Activated CD4-positive, alpha-beta memory T cell treated with anti-CD3 and anti-CD28 coated beads for 36 hours (primary cell): ENCODE measurements at places on chromosomes 5 and 9.

GRCh38 chr9:112121633-112122032 lies 53.5 kb downstream of the SUSD1 start:
- DNase-seq = no peak

DNA sequence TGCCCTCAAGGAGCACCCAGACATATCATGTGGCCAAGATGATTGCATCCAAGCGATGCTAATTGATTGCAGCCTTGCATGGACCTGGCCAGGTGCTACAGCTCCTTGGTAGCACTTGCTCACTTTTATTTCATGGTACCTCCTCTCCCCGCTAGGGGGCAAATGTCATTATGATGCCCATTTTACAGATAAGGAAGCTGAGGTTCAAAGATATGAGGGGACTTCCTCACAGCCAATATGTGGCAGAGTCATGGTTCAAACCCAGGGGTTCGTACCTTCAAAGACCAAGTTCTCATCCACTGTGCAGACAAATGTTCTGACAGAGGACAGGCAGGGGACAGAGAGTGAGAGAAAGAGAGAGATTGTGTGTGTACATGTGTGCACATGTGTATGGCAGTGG lies 21.9 kb upstream of the KCNMB1 start:
- no peak for DNase-seq

- DNase-seq = peak; percentile 72
These were observed 60.8 kb downstream of the SEMA4D start for GRCh38 chr9:89436963-89437625.

GRCh38 chr5:32677023-32677422 lies 34.1 kb upstream of the NPR3 start:
- DNase-seq = no peak

- DNase-seq = no peak
These were observed 220.5 kb upstream of the ADRA1B start for GRCh38 chr5:159695741-159696294.

- no peak for DNase-seq
These were observed 30.6 kb upstream of the RAB14 start for GRCh38 chr9:121232251-121232650.

DNA sequence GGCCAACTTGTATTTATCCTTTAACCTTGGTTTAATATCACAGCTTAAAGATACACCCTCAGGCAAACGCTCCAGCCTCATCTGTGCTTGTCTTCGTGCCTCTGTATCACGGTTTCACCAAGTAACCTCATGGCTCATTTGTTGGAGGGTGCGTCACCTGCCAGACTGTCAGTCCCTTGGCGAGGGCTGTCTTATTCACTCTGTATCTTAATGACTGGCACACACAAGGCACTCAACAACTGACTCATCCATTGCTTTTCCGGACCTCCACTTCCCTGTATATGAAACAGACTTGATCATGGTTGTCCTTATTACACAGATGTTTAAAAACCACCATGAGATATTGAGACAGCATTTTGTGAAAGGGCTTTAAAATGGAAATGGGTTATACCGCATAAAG lies 28.0 kb downstream of the LCP2 start:
- DNase-seq = peak; percentile 85

GRCh38 chr5:112366987-112367386 lies 52.1 kb downstream of the EPB41L4A start:
- no peak for DNase-seq

- DNase-seq = no peak
These were observed 102.2 kb upstream of the SPRY4 start for GRCh38 chr5:142427015-142427364.

DNA sequence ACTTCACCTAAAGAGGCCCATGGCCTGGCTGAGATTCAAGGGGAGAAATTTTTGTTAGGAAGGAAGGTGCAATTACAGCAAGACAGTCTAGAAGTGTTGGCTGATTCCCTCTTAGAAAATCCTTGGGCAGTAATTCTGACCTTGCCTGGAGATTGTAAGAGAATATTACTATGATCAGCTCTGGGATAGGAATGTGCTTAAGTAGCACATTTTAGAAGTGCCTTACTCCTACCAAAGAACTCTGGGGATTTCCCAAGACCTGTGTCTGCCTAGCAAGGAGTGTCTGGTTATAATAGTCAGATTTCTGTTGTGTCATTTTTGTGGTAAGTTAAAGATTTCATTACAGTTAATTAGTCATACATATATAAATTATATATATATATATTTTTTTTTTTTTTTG lies 52.3 kb downstream of the NLN start:
- DNase-seq = no peak

GRCh38 chr9:25994605-25995004 lies 316.4 kb upstream of the TUSC1 start:
- DNase-seq = no peak

DNA sequence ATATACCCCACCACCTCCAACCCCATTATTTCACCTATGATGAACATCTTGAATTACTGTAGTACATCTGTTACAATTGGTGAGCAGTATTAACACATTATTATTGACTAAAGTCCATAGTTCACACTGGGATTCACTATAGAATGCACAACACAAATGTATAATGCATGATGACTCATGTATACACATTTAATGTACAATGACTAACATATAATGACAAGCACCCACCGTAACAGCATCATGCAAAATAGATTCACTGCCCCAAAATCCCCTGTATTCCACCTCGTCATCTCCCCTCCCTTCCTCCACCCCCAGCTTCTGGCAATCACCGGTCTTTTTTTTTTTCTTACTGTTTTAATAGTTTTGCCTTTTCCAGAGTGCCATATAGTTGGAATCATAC lies 47.1 kb upstream of the NEK6 start:
- DNase-seq = peak; percentile 77

DNA sequence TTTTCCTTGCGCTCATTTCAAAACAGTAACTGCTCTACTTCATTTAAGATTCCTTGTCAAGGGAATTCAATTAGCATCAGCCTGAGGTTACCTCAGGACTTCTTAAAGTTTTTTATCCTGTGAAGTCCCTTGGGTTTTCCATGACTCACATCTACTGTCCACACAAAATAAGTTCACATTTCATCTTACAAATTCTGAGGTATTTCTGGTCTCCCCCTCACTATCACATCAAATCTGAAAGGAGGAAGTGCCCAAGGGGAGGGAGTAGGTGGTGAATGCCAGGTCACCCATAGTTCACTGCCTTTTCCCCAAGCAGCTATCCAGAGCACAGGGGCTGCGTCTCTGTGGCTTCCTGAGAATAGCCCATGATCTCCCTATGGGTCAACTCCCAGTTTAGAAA lies 227.1 kb upstream of the NREP start:
- DNase-seq = no peak

DNA sequence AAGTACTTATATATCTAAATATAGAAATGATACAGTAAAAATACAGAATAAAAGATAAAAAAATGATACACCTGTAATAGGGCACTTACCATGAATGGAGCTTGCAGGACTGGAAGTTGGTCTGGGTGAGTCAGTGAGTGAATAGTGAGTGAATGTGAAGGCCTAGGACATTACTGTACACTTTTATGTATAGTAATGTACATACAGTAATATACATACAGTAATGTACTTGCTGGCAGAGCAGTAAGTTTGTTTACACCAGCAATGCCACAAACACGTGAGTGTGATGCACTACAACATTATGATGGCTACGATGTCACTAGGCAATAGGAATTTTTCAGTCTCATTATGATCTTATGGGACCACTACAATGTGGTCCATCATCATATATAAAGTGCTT lies 34.2 kb downstream of the SUSD1 start:
- no peak for DNase-seq

DNA sequence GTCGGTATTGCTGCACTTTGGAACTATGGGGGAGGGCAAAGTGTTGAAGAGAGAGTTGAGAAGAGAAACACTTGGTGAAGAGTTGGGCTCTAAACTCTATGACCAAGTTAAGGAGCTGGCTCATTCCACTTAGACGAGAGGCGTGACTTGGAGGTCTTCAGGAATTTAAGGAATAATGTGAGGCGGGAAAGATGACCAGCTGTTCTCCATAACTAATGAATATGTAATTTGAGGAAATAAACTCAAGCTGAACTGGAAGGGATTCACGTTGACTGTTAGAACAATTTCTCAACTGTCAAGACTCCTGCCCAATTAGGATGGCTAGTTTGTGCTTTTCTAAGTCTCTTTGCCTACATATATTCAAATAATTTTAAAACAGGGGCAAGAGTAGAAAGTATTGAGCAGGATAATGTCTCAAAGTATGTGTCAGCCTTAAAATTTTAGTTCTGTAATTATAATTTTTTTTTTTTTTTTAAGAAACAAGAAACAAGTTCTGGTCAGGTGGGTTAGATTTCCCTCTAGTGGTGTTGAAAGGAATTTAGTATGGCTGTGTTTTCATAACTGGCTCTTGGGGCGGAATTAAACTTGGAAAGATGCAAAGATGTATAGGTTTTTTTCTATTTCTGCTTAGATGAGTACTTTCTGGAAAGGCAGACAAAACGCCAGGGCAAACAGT lies 33.4 kb downstream of the TMEM252 start:
- DNase-seq = no peak

DNA sequence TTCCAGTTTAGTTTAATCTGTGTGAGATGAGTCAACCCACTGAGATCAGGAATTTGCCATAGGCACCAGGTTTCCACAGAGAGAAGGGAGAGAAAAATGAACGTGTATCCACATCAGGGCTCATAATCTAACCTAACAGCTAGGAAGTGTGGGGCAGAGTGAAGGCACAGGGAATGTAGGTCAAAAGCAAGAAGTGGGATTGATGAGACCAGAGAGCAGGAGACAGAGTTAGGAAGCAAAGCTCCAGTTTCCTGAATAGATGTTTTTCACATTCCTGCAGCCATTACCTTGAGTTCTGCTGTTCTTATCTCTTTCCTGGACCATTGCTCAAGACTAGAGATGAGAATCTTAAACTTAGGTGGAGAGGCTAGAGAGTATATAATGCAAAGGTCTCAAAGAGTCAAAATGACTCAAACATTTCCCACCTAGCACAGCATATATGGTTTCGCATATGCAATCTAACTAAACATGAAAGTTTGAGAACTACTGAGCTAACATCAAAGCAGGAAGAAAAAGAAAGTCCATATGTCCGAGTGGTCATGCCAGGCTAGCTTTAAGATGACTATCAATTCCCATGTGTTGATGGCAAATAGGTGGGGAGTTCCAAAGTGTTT lies 41.1 kb upstream of the GNAQ start:
- DNase-seq = no peak

DNA sequence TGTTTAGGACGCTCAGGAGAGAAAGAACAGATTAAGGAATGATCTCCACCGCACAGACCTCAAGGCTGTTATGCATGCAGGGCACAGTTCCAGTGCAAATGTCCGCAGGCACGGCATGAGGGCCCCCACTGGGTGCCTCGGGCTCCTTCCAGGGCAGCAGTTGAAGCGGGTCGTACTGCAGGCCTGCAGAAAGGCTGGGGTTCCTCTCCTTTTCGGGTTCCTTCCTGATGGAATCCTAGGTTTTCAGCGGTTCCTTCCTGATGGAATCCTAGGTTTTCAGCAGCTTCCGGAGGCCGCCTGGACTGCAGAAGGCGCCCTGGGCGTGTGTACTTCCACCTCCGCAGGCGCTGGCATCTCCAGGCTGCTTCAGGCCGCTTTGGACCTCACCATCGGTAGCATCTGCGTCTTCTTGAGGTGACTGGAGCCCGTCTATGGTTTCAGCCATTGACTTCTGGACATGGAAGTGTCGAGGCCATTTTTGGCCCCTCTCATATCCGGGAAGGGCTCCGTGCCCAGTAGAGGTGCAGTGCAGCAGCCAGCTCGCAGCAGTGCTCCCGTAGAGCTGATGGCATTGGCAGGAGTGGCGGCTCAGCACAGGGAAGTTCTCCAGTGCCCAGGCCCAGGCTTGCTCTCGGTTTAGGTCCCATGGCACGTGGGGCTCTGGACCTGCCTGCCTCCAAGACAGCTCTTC lies 5.6 kb upstream of the MGAT4B start:
- DNase-seq = no peak

DNA sequence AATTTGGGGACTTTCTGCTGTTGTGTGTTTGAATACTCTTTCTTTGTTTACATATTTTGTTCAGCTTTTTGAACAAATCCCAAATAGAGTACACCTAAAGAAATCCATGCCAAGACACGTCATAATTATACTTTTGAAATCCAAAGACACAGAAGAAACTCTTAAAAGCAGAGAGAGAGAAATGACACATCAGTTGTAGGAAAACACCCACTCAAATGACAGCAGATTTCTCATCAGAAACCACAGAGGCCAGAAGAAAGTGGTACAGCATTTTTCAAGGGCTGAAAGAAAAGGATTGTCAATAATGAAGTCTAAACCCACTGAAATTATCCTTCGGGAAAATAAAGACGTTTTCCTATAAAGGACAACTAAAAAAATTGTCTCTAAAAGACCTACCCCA lies 378.6 kb downstream of the GADD45G start:
- no peak for DNase-seq

- DNase-seq = no peak
These were observed 52.1 kb downstream of the GDNF start for GRCh38 chr5:37787742-37788141.

GRCh38 chr9:112836394-112836793 lies 54.3 kb downstream of the SLC46A2 start:
- DNase-seq = no peak

GRCh38 chr9:121454972-121455371 lies 44.7 kb downstream of the GGTA1 start:
- no peak for DNase-seq

DNA sequence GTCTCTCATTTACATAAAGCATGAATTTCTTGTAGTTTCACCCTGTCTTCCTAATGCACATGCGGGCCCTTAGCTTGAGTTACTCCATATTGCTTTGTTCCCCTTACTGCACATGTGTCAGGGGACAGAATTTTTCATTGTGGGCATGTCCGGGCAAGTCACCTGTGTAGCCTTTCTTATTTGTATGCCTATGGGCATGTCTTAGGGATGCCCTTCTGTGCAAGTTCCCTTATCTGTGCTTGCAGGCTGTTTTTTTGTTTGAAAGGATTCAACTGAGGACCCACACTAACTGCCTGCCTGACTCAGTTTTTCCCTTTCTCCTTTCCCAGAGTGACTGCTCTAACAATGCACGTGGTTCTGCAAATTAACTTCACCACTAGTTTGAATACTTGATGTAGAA lies 161.7 kb downstream of the YTHDC2 start:
- DNase-seq = no peak

DNA sequence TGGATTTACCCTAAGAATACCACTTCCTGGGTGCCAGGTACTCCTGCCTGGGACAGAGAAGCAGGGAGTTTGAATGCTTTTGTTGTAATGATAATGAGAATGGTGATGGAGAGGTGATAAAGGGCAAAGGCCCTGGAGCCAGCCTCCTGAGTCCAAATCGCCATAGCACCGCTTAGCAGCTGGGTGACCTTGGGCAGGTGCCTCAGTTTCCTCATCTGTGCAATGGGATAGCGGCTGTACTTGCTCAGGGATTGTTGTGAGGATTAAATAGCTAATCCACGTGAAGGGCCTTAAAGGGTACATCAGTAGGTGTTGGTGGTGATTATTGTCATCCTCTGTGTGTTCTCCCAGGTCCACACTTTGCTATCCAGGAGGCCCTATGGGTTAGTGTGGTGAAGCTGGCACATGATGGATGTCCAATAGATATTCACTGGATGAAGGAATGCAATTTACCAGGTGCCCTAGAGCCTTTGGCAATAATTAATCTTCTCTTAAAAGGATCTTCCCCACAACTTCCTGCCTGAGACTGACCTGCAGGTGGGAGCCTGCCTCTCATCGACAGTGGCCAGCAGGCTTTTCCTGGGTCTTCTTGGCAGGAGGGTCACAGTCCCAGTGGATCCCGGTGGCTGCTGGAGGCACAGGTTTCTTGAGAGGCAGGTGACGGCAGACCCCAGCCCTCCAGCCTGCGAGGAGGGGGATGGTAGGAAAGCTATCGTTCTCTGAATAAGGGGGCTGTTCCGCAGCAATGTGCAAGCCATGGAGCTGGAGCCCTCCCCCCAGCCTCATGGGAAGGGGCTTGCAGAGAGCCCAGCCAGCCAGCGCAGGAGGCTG lies 160.2 kb downstream of the MACROH2A1 start:
- peak; percentile 3 for DNase-seq
